ENCODE measurements at places on chromosomes 5 and 9. TPM values are rescaled to one million over a fixed set of nuclear protein-coding genes. Genes with fewer than 3 reads are reported as not detected.

The FOXE1 gene
- not detected for total RNA-seq

The ARL14EPL gene
- not detected for total RNA-seq

The FOXD4L6 gene
- 0.46 TPM for total RNA-seq

The PDE8B gene
- 15.5 TPM for total RNA-seq

The CCDC192 gene
- total RNA-seq: not detected

The PCDHB3 gene
- 13.6 TPM for total RNA-seq

The TNFSF15 gene
- 0.23 TPM for total RNA-seq

The ZNF622 gene
- total RNA-seq: 33.2 TPM

The MAP3K1 gene
- 33.4 TPM for total RNA-seq

The FOXD1 gene
- total RNA-seq: 2.1 TPM

The TOR2A gene
- total RNA-seq: 9.9 TPM

The FAM81B gene
- 14.8 TPM for total RNA-seq

The BTNL9 gene
- 4.2 TPM for total RNA-seq

The BARX1 gene
- total RNA-seq: not detected

The CD180 gene
- 1.2 TPM for total RNA-seq

The NOXA1 gene
- total RNA-seq: 1.6 TPM

The COMMD10 gene
- 31.6 TPM for total RNA-seq

The FAM151B gene
- 22.6 TPM for total RNA-seq

The NAIP gene
- 26.8 TPM for total RNA-seq

The CENPK gene
- 12.0 TPM for total RNA-seq

The CYLC2 gene
- total RNA-seq: not detected

The SLC35D2 gene
- 3.5 TPM for total RNA-seq

The STC2 gene
- 0.23 TPM for total RNA-seq

The PKD2L2 gene
- total RNA-seq: 0.46 TPM

The TRPM6 gene
- 2.5 TPM for total RNA-seq

The TERT gene
- under 0.01 TPM for total RNA-seq

The TRAF1 gene
- 2.8 TPM for total RNA-seq

The FAT2 gene
- 7.2 TPM for total RNA-seq

The FBXW5 gene
- 63.9 TPM for total RNA-seq

The C5orf47 gene
- total RNA-seq: 0.23 TPM

The RPL35 gene
- 838 TPM for total RNA-seq

The HTR1A gene
- 5.5 TPM for total RNA-seq

The C9orf152 gene
- not detected for total RNA-seq

The CTXN3 gene
- 8.5 TPM for total RNA-seq

The BASP1 gene
- total RNA-seq: 460 TPM

The BAAT gene
- 0.23 TPM for total RNA-seq

The OCLN gene
- 12.0 TPM for total RNA-seq

The AGXT2 gene
- total RNA-seq: 0.23 TPM

The ZNF169 gene
- total RNA-seq: 6.5 TPM

Data from diencephalon (tissue), 1 donor.